ENCODE measurements at places on chromosomes 5 and 9.

- DNase-seq = no peak
Observed at GRCh38 chr5:21199087-21199486, 1211.1 kb upstream of the CDH18 start.

DNA sequence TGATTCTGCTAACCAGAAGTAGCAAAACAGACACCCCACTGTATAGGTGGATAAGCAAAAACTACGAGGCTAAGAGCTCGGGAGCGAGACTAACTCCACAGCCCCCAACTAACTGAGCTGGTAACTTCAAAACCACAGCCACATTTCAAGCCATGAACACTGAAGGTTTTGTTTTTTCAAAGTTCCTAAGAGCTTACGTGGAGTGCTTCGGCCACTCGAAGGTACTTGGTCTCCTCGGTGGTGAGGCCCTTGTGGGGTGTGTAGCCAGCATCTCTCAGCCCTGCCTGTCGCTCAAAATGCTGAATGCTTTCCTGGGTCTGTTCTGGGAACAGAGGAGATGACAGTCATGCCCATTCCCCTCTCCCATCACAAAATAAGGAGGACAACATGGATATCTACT, 11.1 kb downstream of the KIAA1191 start:
- DNase-seq = no peak

GRCh38 chr5:59040804-59041201, 457.9 kb downstream of the RAB3C start:
- no peak for DNase-seq

DNA sequence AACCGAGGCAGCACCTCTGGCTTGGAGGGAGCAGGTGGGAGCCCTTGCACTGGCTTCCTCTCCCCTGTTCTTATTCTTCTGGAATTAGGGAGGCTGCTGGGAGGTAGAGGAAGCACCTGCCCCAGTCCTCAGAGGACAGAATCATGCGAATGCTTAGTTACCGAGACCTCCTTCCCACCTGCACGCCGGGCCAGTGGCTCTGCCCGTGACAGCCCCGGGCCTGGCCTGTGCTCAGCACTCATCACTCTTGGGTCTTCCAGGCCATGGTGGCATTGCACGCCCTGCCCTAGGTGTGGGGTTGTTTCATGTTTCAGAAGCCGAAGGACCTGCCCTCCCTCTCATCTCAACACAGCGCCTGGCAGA, 45.3 kb upstream of the NKD2 start:
- no peak for DNase-seq

DNA sequence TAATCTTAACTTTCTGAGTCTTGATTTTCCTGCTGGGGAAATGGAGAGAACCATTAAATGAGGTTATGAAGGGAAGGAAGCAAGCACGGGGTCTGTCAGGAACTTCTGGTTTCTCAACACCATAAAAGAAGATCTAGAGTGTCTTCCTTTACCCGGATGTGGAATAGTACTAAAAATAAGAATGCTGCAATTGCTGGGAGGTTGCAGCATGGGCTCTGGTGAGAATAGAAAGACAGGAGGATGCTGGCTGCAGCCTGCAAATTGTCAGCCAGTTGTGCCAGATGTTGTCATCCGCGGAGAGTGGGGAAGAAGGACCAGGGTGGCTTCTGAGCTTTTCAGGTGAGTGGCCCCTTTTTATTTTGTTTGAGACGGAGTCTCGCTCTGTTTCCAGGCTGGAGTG, 69.3 kb upstream of the STC2 start:
- no peak for DNase-seq

DNA sequence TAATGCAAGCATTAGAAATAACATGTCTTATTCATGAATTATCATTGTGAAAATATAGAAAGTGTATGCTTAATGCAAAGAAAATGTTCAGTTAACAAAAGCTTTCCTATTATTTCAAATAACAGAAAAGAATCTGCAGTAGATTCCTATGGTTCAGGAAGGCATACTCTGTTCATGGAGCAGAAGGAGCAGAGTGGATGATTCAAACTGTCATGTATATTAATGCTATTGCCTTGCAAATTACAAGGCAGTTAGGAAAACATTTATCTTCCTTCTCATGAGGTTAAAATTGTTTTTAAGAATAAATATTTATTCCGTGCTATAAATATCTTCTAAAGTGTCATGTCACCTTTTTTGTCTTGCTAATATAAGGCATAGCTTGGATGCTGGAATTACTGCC, 47.5 kb downstream of the PCSK1 start:
- DNase-seq = no peak

DNA sequence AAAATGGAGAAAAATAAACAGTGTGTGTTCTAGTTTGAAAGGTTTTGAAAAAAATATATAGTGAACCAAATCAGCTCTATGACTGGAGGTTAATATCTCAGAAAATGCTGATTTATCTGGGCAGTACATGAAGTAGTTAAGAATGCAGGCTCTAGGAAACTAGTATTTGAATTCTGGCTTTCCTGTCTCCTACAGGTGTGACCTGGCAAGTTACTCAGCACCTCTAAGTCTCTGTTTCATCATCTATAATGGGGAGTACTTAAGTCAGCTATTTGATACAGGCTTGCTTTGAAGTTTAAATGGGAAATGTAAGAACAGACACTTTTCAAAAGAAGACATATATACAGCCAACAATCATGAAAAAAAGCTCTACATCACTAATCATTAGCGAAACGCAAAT, 5.2 kb downstream of the GRAMD2B start:
- DNase-seq = no peak

DNA sequence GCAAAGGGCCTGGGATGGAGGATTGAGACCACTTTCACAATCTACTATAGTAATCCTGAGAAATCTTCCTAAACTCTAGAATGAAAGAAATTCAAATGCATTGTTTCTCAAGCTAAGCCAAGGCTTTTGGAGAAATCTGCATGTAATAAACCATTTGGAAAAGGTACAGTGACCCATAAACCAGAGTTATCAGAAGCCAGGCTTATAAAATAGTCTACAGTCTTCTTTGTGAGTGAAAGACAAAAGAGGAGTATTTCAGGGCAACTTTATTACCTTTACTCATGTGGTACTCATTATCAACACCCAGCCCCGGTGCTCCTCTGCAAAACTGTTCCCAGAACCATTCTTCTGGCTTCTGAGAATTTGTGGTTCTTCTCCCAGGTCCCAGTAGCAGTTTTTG, 87.0 kb downstream of the GALNT10 start:
- DNase-seq = no peak

GRCh38 chr9:90007516-90008440, 403.0 kb downstream of the GADD45G start:
- no peak for DNase-seq

GRCh38 chr5:14143841-14144585, 871 bp downstream of the TRIO start:
- peak; percentile 42 for DNase-seq

DNA sequence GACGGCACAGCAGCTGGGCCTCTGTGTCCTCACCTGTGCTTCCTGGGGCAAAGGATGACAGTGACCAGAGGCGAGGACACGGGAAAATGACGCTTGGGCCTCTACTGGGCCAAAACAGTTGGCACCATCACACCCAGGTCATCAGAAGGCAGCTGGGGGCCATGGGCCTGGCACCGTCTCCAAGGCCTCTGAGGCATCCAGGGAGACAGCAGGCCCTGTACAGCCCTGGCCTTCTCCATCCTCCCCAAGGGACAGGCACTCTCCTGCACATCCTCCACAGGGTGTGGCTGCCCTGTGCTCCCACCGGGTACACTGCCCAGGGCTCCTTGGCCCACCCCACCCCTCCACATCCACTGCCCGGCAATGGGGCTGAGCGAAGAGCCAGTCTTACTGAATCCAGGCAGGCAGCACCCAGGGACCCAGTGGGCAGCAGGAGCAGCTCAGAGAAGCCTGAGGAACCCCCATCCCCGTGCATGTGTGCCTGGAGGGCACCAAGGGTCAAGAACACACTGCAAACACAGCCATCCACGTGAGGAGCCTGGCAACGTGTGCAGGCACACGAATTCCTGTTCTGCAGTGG, 4.0 kb downstream of the LPCAT1 start:
- DNase-seq = no peak

- no peak for DNase-seq
Observed at GRCh38 chr5:55427157-55427556, 107.6 kb downstream of the PLPP1 start.

DNA sequence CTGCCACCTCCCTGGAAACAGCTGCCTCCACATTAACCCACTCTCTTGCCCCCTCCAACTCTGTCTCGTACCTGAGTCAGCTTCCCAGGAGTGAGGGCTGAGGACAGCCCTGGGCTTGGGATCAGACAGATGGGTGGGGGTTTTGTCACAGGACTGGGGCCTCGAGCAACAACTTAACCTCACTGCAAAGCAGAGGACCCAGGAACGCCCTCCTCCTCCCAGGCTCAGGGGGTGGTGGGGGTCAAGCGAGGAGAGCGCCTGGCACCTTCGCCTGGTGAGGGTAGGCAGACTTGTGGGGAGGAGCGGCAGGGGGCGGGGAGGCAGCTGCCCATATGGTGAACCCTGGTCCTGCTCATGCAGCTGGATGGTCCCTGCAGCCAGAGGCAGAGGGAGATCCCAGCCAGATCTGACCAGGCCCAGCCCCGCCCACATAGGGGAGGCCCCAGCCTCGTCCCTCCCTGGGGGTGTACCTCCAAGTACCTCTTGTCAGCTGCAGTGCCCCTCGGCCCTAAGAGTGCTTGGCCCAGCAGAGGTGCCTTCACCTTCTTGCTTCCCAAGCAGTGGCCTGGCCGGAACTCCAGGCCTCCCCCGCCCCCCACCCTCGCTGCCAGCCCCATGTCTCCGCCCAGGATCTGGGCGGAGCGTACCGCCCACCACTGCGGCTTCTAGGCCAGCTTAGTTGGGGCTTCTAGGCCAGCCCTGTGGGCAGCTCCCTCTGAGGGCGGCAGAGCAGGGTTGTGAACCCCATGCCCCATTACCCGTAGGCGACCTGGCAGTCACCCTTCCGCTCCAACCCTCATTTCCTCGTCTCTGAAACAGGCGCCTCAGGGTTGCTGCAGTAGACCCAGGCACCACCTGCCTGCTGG, at the start of gene SARDH:
Gene SARDH, minus strand, starts transcription at position 579 of the 866 bp plus-strand sequence. CDS start 4,179 bp downstream, outside the sequence.
- DNase-seq = peak; percentile 73

GRCh38 chr5:174667526-174667925, 56.9 kb upstream of the MSX2 start:
- no peak for DNase-seq

- no peak for DNase-seq
Observed at GRCh38 chr5:169248550-169248949, 52.4 kb downstream of the SLIT3 start.

DNA sequence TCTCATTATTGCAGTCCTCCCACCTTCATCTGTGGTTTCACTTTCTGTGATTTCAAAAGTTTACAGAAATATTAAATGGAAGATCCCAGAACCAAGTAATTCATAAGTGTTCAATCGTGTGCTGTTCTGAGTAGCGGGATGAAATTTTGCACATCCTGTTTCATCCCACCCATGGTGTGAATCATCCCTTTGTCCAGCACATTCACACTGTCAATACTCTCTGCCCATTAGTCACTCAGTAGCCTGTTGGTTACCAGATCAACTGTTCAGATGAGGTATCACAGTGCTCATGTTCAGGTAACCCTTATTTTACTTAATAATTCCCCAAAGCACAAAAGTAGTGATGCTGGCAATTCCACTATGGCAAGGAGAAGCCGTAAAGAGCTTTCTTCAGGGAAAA, 26.8 kb downstream of the FAM81B start:
- DNase-seq = no peak

- no peak for DNase-seq
Observed at GRCh38 chr9:88786291-88787079, 204.8 kb upstream of the S1PR3 start.

- DNase-seq = no peak
Observed at GRCh38 chr9:11135851-11136250, 523.0 kb upstream of the PTPRD start.

- DNase-seq = no peak
Observed at GRCh38 chr5:91174396-91174795, 208.7 kb downstream of the ARRDC3 start.

Measured in GM12891 (cell line).